ENCODE measurements at places on chromosomes 2 and 18.
A peak's percentile ranks its signal among the peaks of the same experiment; 100 is the strongest.

GRCh38 chr2:43224131-43224570 is 2.3 kb downstream of the ZFP36L2 start:
- peak; percentile 74 for DNase-seq
- peaks cover 44% of the 10 kb centered on the region for H3K4me1 ChIP-seq
- peak overlapping the region; percentile 99 for H3K27ac ChIP-seq
- H3K4me3 ChIP-seq: peak overlapping the region; percentile 98

GRCh38 chr2:103788389-103788788 is 1026.6 kb downstream of the TMEM182 start:
- no peaks in the 10 kb centered on the region for H3K4me1 ChIP-seq
- no peaks in the 10 kb centered on the region for H3K27me3 ChIP-seq
- H3K4me3 ChIP-seq: no peak overlapping the region
- no peak for DNase-seq
- H3K27ac ChIP-seq: no peak overlapping the region

GRCh38 chr2:219252570-219252899 is 508 bp upstream of the TUBA4B start:
- peak overlapping the region; percentile 77 for H3K4me3 ChIP-seq
- no peak for DNase-seq
- H3K27me3 ChIP-seq: no peaks in the 10 kb centered on the region
- H3K27ac ChIP-seq: peak overlapping the region; percentile 85

- H3K4me1 ChIP-seq: peaks cover 3% of the 10 kb centered on the region
- H3K27ac ChIP-seq: no peak overlapping the region
- H3K27me3 ChIP-seq: no peaks in the 10 kb centered on the region
- H3K4me3 ChIP-seq: no peak overlapping the region
These were observed 95.4 kb downstream of the SNTG2 start for GRCh38 chr2:1046067-1046466.

DNA sequence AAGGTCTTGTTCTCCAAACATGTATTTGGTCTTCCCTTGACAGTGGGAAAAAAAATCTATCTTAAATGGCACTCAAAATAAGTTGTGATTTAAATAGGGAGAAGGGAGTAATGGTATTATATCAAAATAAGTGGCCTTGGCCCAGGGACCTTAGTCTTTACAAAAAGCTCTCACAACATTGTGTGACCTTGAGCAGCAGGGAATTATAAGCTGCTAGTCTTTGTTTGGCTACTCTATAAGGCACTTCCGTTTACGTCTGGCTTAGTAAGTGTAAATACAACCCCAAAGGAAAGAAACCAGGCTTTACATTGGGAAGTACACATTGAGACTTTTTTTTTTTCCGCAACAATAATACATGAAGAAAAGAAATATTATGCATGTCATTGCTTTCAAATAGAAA is 734.0 kb upstream of the LINC00305 start:
- no peaks in the 10 kb centered on the region for H3K4me1 ChIP-seq
- no peaks in the 10 kb centered on the region for H3K36me3 ChIP-seq
- no peaks in the 10 kb centered on the region for H3K27me3 ChIP-seq
- no peak overlapping the region for H3K27ac ChIP-seq
- H3K4me3 ChIP-seq: no peak overlapping the region

DNA sequence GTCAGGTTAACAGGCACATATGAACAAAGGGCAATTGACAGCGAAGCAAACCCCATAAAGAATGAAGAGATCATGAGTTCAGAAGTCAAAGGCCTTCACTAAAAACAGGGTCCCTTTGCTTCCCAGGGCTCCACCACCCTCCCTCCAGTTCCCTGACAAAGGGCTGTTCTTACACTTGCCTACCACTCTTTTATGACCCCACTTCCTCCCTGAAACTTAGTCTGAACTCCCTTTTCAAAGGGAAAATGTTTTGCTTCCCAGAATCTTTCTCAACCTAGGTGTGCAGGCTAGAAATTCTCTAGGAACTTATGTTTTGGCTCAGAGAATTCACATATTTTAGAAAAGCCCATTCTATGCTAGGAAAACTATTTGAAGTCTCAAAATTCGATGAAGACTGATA is 86.0 kb upstream of the ITGA4 start:
- no peaks in the 10 kb centered on the region for H3K27me3 ChIP-seq
- peaks cover 9% of the 10 kb centered on the region for H3K36me3 ChIP-seq
- H3K4me1 ChIP-seq: peaks cover 16% of the 10 kb centered on the region
- H3K27ac ChIP-seq: no peak overlapping the region
- DNase-seq: no peak

GRCh38 chr2:68452158-68452900 is 14.8 kb downstream of the FBXO48 start:
- no peaks in the 10 kb centered on the region for H3K36me3 ChIP-seq
- H3K4me3 ChIP-seq: no peak overlapping the region
- no peak for DNase-seq
- H3K27me3 ChIP-seq: no peaks in the 10 kb centered on the region
- H3K27ac ChIP-seq: no peak overlapping the region
- peaks cover 2% of the 10 kb centered on the region for H3K4me1 ChIP-seq

- H3K4me3 ChIP-seq: no peak overlapping the region
- H3K27me3 ChIP-seq: no peaks in the 10 kb centered on the region
- H3K4me1 ChIP-seq: peaks cover 65% of the 10 kb centered on the region
- DNase-seq: no peak
- H3K36me3 ChIP-seq: peaks cover 2% of the 10 kb centered on the region
These were observed 22.3 kb downstream of the DOK1 start for GRCh38 chr2:74576863-74577229.

GRCh38 chr18:31302991-31303390 is 15.0 kb upstream of the DSG1 start:
- no peak for DNase-seq
- H3K36me3 ChIP-seq: no peaks in the 10 kb centered on the region
- H3K27me3 ChIP-seq: no peaks in the 10 kb centered on the region

GRCh38 chr2:105294046-105294445 is 35.5 kb downstream of the TGFBRAP1 start:
- DNase-seq: no peak
- H3K4me1 ChIP-seq: peaks cover 2% of the 10 kb centered on the region
- H3K4me3 ChIP-seq: no peak overlapping the region
- no peak overlapping the region for H3K27ac ChIP-seq

DNA sequence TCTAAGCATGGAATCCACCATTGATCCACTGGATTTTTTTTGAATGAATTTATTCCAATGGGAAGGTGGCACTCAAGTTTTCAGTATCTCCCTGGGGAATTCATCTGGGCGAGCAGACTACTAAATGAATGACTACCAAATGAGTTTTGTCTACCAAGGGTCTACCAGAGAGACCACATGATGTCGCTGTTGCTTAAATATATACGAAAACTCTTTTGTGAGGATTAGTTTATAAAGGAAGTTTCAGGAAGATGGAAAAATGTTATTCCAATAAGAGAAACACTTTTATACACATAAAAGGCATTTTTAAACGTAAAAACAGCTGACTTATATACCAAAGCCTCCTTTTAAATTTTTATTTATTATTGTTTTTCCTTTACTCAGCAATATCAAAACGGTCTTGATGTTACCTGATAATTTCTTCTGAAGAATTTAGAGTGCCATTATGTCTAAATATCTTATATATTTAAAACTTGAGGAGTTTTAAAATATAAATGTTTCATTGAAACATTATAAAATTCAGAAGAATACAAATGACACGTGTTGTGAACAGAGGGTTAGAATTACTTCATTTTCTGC is 139.7 kb downstream of the HRH4 start:
- no peak overlapping the region for H3K4me3 ChIP-seq
- peaks cover 14% of the 10 kb centered on the region for H3K27me3 ChIP-seq
- H3K36me3 ChIP-seq: no peaks in the 10 kb centered on the region

- peak overlapping the region; percentile 82 for H3K4me3 ChIP-seq
- no peaks in the 10 kb centered on the region for H3K36me3 ChIP-seq
- H3K27ac ChIP-seq: peak overlapping the region; percentile 92
- H3K27me3 ChIP-seq: no peaks in the 10 kb centered on the region
- H3K4me1 ChIP-seq: peaks cover 22% of the 10 kb centered on the region
- peak; percentile 34 for DNase-seq
These were observed 147.7 kb downstream of the KLHL29 start for GRCh38 chr2:23532391-23533337.

- H3K4me1 ChIP-seq: peaks cover 2% of the 10 kb centered on the region
- H3K36me3 ChIP-seq: no peaks in the 10 kb centered on the region
- peaks cover 2% of the 10 kb centered on the region for H3K27me3 ChIP-seq
- no peak overlapping the region for H3K4me3 ChIP-seq
- no peak overlapping the region for H3K27ac ChIP-seq
These were observed 301.8 kb upstream of the ACVR2A start for GRCh38 chr2:147543056-147543455.

- no peaks in the 10 kb centered on the region for H3K27me3 ChIP-seq
- H3K36me3 ChIP-seq: no peaks in the 10 kb centered on the region
- H3K4me1 ChIP-seq: no peaks in the 10 kb centered on the region
- no peak for DNase-seq
- no peak overlapping the region for H3K4me3 ChIP-seq
- no peak overlapping the region for H3K27ac ChIP-seq
These were observed 775.4 kb downstream of the TSN start for GRCh38 chr2:122530814-122531213.

DNA sequence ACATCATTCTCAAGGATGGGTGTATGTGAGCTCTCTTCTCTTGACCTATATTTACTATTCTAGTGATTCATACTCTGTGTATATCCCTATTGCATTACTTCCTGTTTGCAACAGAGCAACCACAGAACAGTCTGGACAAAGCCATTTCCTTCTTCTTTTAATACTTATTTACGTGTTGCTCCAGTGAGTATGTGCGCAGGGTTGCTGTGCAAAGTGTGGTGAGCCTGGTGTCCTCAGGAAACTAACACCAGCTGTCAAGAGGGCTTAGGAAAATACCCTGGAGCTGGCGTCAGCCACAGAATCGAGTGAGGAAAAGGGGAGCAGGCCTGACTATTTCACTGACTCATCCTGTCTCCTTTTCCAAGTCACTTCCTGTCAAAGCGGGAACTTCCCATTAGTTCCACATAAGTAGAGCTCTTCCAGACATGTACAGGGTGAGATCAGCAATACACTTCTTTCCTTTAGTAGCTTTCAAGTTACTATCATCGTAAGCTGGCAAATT is 214.1 kb upstream of the COPS8 start:
- no peak overlapping the region for H3K27ac ChIP-seq
- DNase-seq: no peak
- H3K4me1 ChIP-seq: peaks cover 4% of the 10 kb centered on the region
- no peaks in the 10 kb centered on the region for H3K36me3 ChIP-seq
- H3K4me3 ChIP-seq: no peak overlapping the region
- peaks cover 9% of the 10 kb centered on the region for H3K27me3 ChIP-seq

DNA sequence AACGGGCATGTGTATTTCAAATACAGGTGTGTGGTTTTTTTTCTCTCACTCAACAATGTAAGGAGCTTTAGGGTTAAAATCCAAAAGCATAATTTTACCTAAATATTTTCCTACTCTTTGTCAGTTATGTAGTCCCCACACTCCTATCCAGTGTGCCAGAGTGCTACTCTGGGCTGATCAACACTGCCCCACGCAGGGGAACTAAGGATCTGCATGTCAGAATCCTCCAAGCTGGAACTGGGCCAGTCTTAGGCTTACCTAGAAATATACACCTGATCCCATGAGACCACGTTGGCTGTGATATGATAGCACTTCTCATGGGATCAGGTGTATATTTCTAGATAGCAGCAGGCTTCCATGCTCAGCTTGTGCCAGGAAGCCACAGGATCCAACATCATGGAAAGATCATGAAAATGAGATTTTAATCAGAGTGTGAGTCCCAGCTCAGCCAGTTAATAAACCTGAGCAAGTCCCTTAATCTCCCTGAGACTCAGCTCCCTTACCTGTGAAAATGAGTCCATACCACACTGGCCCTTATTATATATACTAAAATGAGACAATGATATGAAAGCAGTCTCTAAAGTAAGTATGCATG is 29.7 kb downstream of the CCDC141 start:
- H3K4me3 ChIP-seq: no peak overlapping the region

- no peak overlapping the region for H3K4me3 ChIP-seq
- H3K27ac ChIP-seq: no peak overlapping the region
- H3K4me1 ChIP-seq: peaks cover 3% of the 10 kb centered on the region
- H3K27me3 ChIP-seq: no peaks in the 10 kb centered on the region
- H3K36me3 ChIP-seq: no peaks in the 10 kb centered on the region
These were observed 4.7 kb downstream of the ESPNL start for GRCh38 chr2:238104691-238105371.

DNA sequence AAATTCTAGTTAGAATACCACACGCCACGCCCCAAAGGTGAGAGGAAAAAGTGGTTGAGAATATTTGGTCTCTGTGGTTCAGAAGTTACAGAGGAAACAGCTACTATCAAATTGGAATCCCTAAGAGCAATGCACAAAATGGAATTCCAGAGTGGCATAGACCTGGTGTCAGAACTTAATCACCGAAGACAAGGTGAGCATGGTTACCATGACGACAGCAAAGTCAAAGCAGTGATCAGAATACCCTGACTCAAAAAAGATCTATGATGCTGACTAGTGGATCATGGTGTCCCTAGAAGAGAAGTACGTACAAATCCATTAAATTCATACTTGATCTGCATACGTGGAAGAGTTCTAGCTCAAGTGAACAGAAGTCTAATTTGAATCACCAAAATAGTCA is 14.5 kb downstream of the LRRTM4 start:
- H3K27me3 ChIP-seq: no peaks in the 10 kb centered on the region
- H3K27ac ChIP-seq: no peak overlapping the region
- H3K36me3 ChIP-seq: no peaks in the 10 kb centered on the region
- H3K4me1 ChIP-seq: no peaks in the 10 kb centered on the region
- H3K4me3 ChIP-seq: no peak overlapping the region
- DNase-seq: no peak

- H3K27me3 ChIP-seq: no peaks in the 10 kb centered on the region
- no peak overlapping the region for H3K27ac ChIP-seq
- no peaks in the 10 kb centered on the region for H3K36me3 ChIP-seq
- no peaks in the 10 kb centered on the region for H3K4me1 ChIP-seq
- no peak for DNase-seq
These were observed 39.1 kb downstream of the CALCRL start for GRCh38 chr2:187408926-187409325.

DNA sequence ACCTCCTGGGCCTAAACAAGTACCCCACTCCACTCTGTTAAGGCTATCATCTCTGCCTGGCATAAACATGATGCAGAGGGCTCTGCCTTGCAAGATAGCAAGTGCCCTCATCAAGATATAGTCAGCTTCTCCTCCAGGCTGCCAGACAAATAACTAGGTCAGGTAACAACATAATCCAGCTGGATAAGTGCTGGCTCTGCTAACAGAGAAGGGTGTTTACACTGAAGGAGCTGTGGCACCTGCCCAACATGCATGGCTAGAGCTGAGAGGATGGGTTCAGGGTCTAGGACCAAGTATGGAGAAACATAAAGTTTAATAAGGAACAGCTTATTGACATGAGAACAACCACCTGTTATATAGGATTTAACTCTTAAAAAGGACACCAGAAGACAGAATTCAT is 42.8 kb downstream of the DLGAP1 start:
- H3K36me3 ChIP-seq: no peaks in the 10 kb centered on the region
- H3K4me3 ChIP-seq: no peak overlapping the region
- H3K4me1 ChIP-seq: no peaks in the 10 kb centered on the region
- no peaks in the 10 kb centered on the region for H3K27me3 ChIP-seq
- H3K27ac ChIP-seq: no peak overlapping the region
- no peak for DNase-seq

GRCh38 chr2:181850936-181851560 is 40.5 kb upstream of the ITPRID2 start:
- no peaks in the 10 kb centered on the region for H3K36me3 ChIP-seq
- H3K27me3 ChIP-seq: peaks cover 16% of the 10 kb centered on the region
- H3K27ac ChIP-seq: no peak overlapping the region
- no peak for DNase-seq

- no peaks in the 10 kb centered on the region for H3K4me1 ChIP-seq
- H3K4me3 ChIP-seq: no peak overlapping the region
- no peak overlapping the region for H3K27ac ChIP-seq
- no peak for DNase-seq
These were observed 299.2 kb upstream of the CWC22 start for GRCh38 chr2:180306346-180306745.

GRCh38 chr2:167767830-167768229 is 479.6 kb downstream of the STK39 start:
- no peaks in the 10 kb centered on the region for H3K36me3 ChIP-seq
- no peaks in the 10 kb centered on the region for H3K4me1 ChIP-seq
- no peak for DNase-seq
- no peaks in the 10 kb centered on the region for H3K27me3 ChIP-seq
